ENCODE measurements at places on chromosomes 13 and 19.

GRCh38 chr13:30049692-30050091 is 199.3 kb upstream of the UBL3 start:
- DNase-seq = no peak

- no peak for DNase-seq
Observed at GRCh38 chr19:57161985-57162539, 5.2 kb downstream of the DUXA start.

GRCh38 chr19:41433171-41433570 is 6.0 kb upstream of the B3GNT8 start:
- DNase-seq = no peak

GRCh38 chr13:38700051-38700450 is 13.2 kb downstream of the FREM2 start:
- DNase-seq = no peak

DNA sequence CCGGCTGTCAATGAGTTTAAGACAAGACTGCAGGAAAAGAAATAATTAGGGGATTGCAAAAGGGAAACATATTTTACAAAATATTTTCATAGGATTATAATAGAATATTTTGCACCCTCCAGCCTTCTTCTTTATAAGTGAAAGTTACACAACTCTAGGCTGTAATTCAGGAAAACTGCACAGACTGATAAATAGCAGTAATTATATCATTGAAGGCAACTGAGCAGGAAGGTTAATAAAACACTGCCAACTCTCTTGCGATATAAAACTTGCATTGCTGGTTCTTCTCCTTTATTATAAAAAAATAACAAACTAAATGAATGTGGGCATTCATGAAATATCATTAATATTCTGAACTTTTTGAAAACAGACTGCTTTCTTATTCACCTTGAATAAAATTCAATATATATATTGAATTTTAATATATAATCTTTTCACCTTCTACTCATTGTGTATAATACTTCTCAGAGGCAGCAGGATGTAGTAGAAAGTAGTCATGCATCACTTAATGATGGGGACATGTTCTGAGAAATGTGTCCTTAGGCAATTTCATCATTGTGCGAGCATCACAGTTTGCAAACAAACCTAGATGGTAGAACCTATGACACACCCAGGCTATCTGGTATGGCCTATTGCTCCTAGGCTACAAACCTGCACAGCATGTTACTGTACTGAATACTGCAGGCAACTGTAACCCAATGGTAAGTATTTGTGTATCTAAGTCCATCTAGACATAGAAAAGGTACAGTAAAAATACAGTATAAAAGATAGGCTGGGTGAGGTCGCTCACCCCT is 24.9 kb upstream of the STARD13 start:
- no peak for DNase-seq

DNA sequence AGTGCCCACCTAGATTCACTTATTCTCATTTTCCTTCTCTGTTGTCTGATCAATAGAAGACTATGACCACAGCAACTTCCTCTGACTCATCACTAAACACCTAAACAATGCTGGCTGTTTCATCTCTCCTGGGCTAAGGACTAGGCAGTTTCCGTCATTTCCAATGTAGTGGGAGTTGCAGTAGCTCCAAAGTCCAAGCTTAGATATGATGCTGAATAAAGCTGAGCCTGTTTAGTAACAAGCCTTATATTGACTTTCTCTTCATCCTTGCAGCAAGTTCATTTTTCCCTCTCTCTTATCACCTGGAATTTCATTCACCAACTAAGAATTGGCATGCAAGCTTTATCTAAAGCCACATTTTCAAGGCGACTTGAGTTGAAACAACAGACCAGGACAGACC is 53.5 kb upstream of the PCDH9 start:
- no peak for DNase-seq

- DNase-seq = peak; percentile 16
Observed at GRCh38 chr19:23116802-23117571, at the start of gene ZNF730. Gene ZNF730 (plus strand): TSS chr19:23117025. CDS start chr19:23117174, 149 bp downstream.

DNA sequence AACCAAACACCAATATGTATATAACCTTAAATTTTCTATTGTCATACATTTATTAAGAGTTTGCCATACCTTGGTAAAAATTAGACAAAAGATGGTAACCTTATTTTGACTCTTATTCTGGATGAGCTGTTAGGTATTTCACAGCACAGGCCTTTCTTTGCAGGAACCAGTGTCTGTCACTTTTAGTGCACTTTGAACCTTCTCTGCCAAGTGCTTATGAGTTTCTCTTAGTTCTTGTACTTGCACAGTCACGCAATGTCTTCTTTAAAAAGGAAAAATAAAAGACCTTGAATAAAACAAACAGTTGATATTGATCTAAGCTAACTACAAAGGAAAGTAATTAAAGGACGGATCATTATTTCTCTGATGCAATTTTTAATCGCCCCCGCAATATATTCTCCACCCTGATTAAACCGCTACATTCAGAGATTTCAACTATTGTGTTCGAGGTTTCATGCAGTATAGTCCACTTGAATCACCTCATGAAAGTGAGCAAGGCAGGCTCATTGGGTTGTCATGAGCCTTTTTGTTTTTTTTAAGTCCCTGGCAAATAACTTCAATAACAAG is 534.5 kb downstream of the KLF5 start:
- no peak for DNase-seq

DNA sequence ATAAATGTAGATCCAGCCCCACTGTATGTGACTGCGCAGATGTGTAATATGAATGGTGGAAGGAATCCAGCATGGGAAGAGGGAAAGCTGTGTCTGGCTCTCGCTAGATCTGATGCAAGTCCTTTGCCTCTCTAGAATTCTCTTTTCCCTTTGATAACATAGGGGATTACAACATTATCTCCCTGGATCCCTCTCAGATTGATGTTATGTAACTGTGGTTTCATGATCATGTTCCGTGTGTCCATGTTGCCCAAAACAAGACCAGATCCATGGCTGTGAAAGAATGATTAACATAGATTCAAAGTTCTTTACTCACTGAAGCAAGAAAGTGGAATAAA is 184.0 kb upstream of the UBL3 start:
- DNase-seq = no peak

- no peak for DNase-seq
Observed at GRCh38 chr13:95588721-95589120, 36.2 kb downstream of the CLDN10 start.

DNA sequence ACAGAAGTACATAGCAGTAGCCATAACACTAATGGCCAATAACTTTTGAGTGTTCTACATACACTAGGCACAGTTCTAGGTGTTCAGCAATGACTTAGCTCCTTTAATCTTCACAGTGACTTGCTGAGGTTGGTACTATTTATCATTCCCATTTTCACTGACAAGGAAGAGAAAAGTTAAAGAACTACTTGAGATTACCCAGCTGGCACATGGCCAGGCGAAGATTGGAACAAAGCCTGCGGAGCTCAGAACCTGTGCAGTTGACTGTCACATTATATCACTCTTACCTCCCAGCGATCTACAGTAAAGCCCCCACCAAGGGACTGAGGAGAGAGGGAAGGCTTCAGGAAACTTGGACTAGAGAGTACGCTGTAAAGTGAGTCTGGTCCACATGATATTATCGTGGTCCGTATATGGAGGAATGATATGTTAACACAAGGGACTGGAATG is 42.4 kb upstream of the WDFY2 start:
- DNase-seq = no peak

DNA sequence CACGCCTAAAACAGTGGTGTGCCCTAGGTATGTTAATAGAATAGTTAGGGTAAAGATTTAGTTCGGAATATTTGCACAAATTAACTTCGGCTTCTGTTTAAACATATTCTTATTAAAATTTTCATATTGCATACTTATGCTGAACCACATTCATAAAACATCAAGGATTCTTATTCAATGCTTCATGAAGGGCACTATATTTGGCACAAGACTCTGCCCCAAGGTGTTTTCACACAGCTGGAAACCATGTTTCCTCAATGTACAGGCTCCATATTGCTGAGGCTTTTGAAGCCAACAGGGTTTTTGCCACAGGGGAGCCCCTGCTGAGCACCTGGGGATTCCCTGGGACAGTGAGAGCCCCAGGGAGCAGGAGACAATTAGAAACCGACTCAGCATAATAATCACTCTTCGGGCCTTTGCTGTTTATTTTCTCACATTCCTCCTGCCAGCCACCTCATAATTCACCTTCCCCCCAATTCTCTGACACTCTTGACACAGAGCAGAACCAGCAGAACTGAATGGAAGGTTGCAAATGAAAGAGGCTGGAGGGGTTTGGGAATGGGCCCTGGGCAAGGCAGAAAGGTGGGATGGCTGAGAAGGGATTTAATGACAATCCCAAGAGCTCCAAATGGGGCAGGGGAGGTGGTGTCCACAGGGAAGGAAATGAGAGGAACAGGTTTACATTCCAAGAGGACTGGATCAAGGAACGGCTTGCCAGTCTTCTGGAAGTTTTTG is 72.3 kb upstream of the POMP start:
- no peak for DNase-seq

GRCh38 chr19:3304871-3305423 is 61.4 kb upstream of the NFIC start:
- peak; percentile 53 for DNase-seq

DNA sequence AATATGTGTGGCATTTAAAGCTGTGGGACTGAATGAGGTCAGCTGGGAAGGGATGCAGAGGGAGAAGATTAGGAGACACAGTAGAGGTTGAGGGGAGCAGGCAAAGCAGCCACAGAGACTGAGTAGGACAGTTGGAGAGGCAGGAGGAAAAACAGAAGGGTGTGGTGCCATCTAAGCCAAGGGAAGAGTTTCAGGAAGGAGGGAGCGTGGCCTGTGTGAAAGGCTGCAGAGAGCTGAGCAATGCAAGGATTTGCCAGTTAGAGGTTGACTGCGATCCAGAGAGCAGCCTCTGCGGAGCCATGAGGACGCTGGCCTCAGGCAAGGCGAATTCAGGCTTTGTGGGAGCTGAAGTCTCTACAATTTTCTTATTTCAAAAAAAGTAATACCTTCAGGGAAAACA is 28.9 kb downstream of the SOX21 start:
- no peak for DNase-seq

DNA sequence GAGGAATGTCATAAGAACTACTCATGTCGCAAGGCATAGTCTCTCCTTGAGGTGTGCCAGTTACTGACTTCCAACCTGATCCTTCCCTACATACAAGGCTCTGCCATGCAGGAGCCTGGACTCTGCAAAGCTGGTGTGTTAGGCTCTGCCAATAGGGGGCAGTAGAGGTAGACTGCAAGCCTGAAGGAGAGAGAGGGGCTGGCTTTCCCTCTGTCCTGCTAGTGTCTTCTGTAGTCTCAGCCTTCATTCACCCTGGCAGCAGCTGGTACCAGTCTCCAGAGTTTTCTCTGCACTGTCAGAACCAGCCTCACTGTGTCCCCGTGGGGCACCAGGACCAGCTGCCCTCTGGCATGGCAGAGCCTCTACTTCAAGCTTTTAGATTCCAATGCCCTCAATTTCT is 14.5 kb downstream of the SHISA2 start:
- no peak for DNase-seq

GRCh38 chr13:37295071-37295470 is 189.6 kb upstream of the CSNK1A1L start:
- no peak for DNase-seq

DNA sequence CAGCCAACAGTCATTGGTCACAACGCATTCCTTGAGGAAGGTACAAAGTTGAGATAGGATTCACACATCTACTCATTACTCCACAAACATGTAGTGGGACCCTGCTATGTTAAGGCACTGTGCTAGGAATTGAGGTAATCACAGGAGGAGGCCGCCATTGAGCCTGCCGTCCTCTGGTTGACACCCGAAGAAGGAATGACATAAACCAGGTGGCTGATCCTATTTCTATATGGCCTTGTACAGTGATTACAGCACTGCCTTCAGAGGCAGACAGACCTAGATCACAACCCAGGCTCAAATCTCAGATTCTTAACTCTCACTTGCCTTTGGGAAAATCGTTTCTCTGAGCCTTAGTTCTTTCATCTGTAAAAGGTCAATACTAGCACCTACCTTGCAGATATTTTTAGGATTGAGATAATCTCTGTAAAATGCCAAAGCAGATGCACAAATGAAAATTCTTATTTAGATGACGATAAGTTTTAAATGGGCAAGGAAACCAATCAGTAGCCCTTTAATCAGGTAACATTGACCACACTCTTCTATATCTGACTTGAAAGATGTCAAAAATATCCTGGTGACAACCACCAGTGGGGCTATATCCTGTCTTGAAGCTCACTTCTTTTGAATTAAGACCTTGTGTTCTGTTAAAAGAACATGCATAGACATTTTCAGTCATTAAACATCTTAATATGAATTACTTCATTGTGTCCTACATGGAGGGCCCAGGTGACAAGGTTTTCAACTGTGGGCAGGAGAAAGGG is 251.6 kb downstream of the KCTD12 start:
- DNase-seq = no peak

- no peak for DNase-seq
Observed at GRCh38 chr19:19613506-19613905, 5.0 kb downstream of the PBX4 start.

- no peak for DNase-seq
Observed at GRCh38 chr13:102914339-102914930, 68.6 kb downstream of the ERCC5 start.

GRCh38 chr13:26541041-26541440 is 16.4 kb upstream of the WASF3 start:
- no peak for DNase-seq

- no peak for DNase-seq
Observed at GRCh38 chr13:23844132-23844531, 45.1 kb downstream of the MIPEP start.

All from stimulated activated CD4-positive, alpha-beta T cell treated with anti-CD3 and anti-CD28 coated beads, Interleukin-2, amount 100 ng/mL, for 4 hours (primary cell).